ENCODE measurements at places on chromosomes 3 and 15.

GRCh38 chr15:77018796-77019505 is 24.0 kb downstream of the PSTPIP1 start:
- DNase-seq: no peak

DNA sequence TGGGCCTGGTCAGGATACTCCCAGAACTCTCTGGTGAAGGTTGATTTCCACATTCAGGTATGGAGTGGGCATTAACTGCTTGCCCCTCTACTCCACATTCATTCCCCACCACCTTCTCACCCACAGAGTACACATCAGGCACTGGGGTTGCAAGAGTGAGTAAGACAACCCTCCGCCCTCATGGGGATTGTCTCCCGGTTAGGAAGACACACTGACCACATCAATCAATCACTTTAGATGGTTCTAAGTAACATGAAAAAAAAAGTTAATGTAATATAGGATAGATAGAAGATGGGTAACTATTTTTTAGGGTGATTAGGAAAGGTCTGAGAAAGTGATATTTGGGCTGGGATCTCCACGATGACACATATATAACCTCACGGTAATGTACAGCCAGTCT is 116.0 kb upstream of the NEO1 start:
- no peak for DNase-seq

DNA sequence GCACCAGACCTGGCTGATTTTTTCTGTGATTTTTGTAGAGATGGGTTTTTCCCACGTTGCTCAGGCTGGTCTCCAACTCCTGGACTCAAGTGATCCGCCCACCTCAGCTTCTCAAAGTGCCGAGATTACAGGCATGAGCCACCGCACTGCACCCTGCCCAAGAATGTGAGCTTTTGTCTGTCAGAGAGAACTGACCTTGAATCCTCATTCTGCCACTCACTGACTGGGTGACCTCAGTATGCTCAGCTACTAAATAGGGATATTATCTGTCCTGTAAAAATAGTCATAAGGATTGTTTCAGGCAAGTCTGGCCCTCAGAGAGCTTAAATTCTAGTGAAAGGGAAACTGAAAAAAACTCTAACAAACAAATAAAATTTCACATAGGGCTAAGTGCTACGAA is 2.1 kb upstream of the RFT1 start:
- no peak for DNase-seq

- no peak for DNase-seq
These were observed 12.1 kb downstream of the SACM1L start for GRCh38 chr3:45701172-45701867.

- peak; percentile 61 for DNase-seq
These were observed 72.4 kb downstream of the SENP2 start for GRCh38 chr3:185658504-185658912.

- DNase-seq: no peak
These were observed 207.7 kb upstream of the TPM1 start for GRCh38 chr15:62834686-62835329.

DNA sequence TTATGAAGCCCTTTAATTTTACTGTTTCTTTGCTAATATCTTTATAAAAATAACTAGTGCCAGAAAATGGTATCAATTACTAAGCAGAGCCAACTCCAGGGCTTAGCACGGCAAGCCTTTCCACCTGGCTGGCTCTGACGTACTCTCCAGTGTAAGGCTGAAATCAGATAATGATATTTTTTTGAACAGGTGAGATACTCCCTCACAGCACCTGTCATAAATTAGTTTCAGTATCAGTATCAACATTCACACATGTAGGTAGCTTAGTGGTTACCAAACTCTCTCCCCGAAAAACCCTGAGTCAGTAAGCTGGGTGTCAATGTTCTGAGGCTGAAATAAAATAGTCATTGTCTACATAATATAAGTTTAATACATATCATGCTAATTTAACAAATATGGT is 710.1 kb downstream of the SQOR start:
- no peak for DNase-seq

- no peak for DNase-seq
These were observed 152.4 kb upstream of the CMC1 start for GRCh38 chr3:28088811-28089526.

All from foreskin melanocyte (primary cell).